ENCODE measurements at places on chromosomes 1 and 21.

DNA sequence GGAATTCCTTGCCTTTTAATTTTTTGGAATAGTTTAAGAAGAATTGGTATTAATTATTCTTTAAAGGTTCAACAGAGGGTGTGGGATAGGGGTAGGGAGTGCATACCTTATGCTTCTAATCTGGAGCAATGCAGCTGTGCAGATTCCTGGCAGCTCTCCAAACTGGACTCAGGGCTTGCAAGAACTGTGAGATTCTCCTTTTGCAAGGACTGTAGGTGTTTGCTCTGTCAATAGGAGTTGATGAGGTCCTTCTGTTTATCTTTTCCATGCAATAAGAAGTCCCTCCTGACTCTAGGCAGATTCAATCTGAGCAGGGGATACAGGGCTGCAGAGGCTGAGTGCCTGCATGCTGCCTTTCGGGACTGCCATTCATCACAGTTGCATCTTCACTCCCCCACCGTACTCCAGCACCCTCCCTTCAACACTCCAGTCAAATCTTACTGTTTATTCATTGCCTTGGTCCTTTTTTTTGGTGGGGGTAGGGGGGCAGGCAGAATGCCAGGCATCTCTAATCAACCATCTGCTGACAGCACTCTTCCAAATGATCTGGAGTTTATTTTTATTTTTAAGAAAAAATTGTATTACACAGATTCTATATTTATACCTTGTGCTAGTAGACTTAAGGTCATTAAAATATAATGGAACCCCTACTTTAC, 122.3 kb downstream of the DISC1 start:
- DNase-seq: no peak

DNA sequence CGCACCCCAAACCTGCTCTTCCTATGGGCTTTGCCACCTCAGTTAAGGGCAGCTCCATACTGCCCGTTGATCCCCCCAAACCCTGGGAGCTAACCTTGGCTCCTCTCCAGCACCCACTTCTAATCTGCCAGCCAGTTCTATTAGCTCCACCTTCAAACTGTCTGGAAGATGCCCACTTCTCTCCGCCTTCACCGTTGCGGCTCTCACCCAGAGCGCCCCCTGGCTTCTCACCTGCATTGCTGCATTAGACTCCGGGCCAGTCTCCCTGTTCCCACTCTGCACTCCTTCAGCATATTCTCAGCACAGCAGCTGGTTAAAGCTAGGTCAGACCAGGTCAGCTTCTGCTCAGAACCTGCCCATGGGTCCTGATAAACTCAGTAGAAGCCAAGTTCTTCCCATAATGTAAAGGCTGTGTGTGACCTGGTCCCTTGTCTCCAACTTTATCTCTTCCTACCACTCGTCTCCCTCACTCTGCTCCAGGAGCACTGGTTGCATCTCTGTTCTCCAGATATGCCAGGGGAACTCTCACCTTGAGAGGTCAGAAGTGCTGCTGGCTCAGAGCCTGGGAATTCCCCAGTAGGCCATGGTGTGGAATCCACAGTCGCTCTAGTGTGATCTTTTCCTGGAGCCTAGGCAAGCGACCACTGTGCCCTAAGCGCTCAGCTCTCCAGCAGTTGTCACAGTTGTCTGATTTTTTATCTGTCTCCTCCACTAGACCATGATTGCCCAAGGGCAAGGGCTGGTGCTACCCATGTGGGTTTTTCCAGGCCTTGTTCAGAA, 150.3 kb downstream of the HMGB4 start:
- peak; percentile 28 for DNase-seq

- no peak for DNase-seq
These were observed 117.9 kb downstream of the AKT3 start for GRCh38 chr1:243731974-243732625.

DNA sequence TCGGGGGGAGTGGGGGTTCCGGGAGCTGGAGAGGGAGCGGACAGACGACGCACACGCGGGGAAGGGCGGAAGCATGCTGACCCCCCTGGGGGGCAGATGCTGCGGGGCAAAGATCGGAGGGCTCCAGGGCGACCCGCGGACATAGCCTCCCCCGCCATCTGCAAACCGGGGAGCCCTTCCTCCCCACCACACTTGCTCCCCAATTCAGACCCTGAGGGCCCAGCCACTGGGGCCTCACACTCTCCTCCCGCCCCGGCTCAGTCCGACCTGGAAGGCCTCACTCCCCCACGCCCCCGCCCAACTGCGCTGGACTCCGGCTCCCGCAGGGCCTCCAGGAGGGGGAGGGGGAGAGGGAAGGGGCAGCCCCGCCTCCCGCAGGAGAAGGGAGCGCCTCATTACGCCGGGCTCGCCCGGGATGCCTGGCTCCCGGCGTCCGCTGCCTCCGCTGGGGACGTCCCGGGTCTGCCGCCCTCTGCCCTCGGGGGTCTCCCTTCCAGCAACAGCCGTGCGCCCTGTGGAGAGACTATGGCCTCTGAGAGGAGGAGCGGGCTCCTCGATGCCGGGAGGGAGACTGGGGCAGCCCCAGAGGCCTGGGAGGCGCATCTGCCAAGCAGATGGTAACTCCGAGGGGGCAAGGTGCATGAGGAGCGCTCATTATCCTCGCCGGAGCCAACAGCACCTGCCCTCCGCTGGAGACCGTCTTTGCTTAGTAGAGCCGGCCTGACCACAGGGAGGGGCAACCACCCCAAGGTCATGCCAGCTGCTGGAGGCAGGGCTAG, 636 bp upstream of the CAMK2N1 start:
- no peak for DNase-seq

DNA sequence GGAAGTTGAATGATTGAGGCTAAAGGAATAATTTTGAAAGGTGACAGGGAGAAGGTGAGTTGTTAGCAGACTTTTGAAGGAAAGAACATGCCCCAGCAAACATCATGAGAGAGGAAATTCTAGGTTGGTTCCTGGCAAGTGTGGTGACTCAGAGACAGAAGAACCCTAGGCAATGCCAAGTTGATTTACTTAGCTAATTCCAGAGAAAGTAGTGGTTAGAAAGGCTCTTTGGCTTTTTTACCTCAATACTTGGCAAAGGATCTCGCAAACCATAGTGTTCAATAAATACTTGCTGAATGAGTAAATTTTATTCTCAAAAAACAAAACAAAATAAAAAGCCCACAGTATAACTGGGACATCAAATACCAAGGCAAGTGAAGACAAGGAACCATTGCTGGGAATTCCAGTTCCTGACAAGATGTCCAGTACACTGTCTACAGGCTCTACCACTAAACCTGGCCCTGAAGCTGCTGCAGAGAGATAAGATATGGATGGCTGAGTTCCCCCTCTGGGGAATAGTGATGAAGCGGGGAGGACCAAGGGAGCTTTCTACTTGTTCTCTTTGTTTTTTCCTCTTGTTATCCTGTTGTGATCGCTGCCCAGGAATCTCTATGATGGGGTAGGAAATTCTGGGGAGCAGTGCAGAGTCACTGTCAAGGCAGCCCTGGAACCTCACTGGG, 48.2 kb downstream of the IL12RB2 start:
- DNase-seq: no peak

DNA sequence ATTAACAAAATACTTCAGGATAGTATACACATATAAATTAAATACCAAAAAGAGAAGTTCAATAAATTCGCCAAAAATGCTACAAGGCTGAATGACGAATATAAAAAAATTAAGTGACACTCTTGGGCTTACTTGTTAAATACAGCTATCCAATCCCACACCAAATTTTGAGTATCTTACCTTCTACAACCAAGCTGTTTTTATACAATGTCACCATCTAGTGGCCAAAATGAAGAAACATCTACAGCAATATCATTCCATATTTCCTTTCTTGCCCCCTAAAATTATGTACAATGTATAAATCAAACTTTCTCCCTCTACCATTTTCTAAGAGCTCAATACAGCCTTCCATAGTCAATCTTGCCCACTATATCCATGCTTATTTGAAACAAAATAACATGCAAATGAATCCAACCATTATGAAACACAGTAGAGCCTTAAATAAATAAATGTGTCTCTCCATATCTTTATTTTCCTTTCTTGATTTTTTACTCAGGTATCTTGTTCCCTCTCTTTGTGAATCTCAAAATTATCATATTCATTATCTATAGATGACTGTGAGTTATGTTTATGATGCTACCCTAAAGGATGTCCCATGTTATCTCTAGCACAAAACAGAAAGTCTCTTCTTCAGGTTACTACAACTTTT, 86.3 kb downstream of the ACBD6 start:
- DNase-seq: peak; percentile 27

DNA sequence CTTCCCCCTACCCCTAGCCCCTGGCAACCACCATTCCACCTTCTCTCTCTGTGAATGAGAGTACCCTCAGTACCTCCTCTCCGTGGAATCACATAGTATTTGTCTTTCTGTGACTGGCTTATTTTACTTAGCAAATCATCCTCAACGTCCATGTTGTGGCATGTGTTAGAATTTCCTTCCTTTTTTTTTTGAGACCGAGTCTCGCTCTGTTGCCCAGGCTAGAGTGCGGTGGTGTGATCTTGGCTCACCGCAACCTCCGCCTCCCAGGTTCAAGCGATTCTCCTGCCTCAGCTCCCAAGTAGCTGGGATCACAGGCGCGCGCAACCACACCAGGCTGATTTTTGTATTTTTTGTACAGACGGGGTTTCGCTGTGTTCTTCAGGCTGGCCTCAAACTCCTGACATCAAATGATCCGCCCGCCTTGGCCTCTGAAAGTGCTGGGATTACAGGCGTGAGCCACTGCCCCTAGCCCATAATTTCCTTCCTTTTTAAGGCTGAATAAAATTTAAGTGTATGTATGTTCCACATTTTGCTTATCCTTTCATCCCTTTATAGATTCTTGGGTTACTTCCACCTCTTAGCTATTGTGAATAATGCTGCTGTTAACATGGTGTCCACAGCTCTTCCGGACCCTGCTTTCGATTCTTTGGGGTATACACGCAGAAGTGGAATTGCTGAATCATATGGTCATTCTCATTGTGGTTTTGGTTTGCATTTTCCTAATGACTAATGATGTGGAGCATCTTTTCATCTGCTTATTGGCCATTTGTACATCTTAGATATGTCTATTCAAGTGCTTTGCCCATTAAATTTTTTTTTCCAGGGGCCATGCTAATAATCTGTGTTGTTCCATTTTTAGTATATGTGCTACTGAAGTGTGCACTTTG, 32.3 kb downstream of the ERRFI1 start:
- DNase-seq: no peak

DNA sequence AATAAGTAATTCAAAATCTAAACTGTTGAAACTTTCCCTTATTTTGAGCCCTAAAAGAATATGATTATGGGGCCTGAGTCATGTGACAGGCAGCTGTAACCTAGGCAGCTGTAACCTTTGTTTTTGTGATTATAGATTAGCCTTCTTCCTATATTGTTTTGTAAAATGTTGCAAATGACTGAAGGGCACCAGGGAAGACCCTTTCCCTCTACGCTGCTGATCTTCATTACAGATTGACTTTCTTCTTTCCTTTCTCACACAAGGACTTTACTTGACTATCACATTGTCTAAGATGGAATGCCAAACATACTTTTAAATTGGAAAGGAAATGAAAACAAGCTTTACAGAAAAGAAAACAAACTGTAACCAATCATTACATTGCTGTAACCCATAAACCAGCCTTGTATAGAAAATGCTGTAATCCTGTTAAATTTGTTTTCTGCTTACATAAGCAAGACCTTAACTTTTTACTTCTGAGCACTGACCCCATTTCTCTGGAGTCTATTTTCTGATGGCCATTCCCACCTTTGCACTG, 242.2 kb downstream of the RGS7 start:
- DNase-seq: no peak

GRCh38 chr1:2028870-2029560, 9.9 kb downstream of the GABRD start:
- no peak for DNase-seq

DNA sequence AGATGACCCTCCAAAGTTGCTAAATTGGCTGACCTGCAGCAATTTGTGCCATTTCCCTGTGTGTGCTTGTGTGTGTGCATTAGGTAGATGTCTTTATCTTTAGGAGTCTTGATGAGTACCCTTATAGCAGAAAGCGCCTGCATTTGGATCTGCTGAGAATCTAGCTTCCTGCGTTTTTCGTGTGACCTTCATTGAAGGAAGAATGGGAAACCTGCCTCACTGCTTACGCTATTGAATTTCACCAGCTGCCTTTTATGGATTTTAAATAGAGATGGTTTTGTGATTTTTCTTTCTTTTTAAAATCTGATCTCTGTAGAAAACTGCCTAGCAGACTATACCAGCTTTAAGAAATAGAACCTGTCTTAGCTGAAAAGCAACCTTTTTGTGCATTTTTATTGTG, 124.5 kb downstream of the CACHD1 start:
- DNase-seq: no peak

DNA sequence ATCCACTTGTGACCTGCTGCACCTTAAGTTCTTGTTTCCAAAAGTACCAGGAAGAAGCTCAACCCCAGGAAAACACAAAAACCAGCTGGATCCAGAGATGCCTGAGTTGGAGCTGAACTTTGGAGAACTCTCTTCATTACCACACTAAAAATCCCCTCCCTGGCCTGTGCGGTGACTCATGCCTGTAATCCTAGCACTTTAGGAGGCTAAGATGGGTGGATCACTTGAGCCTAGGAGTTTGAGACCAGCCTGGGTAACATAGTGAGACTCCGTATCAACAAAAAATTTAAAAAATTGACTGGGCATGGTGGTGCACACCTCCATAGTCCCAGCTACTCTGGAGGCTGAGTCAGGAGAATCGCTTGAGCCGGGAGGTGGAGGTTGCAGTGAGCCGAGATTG, 6.2 kb downstream of the MAP1LC3C start:
- no peak for DNase-seq

DNA sequence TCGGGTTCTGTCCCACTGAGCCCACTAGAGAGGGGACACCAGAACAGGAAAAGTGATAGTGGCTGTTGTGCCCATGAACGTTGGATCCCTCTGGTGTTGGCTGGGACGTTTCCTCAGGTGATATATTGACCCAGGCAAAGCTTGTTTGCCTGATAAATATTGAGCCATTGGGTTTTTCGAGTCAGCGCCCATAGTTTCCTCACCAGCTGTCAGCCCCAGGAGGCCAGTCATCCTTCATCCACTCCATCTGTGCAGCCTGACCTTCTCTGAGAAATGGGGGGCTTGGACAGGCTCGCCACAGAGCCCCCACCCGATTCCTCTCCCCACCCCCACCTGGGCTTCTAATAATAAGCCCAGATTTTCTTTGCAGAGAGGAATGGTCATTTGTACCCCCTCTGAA, 13.3 kb downstream of the DISP3 start:
- DNase-seq: no peak

GRCh38 chr1:226632169-226632879, 83.8 kb downstream of the STUM start:
- DNase-seq: no peak

- DNase-seq: peak; percentile 40
These were observed 18.9 kb downstream of the PGBD2 start for GRCh38 chr1:248924696-248925532.

- DNase-seq: no peak
These were observed 92.0 kb upstream of the BARHL2 start for GRCh38 chr1:90809093-90809492.

GRCh38 chr1:79196211-79196610, 189.7 kb upstream of the ADGRL4 start:
- DNase-seq: no peak

Data from HCT116 (cell line).